PC-3 (cell line): ENCODE measurements at places on chromosomes 1 and 21. TPM values are rescaled to one million over a fixed set of nuclear protein-coding genes. Genes with fewer than 3 reads are reported as not detected.
A peak's percentile ranks its signal among the peaks of the same experiment; 100 is the strongest.

DNA sequence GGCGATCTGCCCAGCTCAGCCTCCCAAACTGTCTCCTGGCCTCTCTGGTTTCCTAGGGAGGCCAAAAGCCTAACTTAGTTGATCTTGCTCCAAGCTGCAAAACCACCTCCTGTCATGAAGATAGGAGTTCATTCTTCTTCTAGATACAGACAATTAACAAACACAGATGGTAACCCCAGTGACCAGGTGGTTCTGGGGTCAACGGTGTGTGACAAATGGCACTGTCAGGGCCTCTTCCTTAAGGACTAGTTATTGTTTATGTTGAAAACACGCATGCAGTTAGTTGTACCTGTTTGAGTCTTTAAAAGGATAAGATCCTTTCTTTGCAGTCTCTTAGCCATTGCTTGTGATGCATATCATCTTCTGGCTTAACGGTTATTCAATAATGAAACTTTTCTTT, 4.6 kb upstream of the UMODL1 start:
- DNase-seq, result no peak
- no peak overlapping the region for H3K4me3 ChIP-seq
- H3K4me1 ChIP-seq, result peaks cover 7% of the 10 kb centered on the region; the same call in 1 of the 2 replicates
- H3K36me3 ChIP-seq, result no peaks in the 10 kb centered on the region
- H3K27ac ChIP-seq, result no peak overlapping the region

DNA sequence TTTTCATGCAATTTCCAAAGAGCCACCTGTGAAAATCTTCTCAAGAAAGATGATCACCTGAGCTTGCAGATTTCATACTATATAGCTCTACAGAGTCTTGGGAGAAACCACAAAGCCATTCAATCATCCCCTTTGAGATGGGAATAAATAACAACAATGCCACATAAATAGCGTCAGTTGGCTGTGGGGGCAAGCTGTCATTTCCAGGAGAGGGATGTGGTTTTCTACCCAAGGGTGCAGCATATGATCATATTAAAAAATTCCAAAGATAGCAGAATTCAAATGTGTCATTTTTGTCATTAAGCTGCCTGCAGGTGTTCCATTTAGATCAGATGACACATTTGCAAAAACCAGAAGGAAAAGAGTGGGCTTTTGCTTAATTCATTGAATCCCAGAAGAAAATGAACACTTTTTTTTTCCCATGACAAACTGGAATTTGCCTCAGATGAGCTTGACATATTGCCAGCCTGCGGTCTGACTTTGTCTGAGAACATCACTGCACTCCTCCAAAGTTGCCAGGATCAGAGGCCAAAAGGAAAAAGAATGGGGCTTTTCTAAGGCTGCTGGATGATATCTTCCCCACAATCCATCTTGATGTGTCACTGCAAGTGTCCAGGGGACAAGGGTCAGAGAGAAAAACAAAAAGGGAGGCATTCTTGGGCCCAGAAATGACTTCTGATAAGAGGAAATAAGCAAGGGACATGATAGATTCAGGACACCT, 314.1 kb upstream of the USP25 start:
- H3K4me3 ChIP-seq, result no peak overlapping the region
- no peaks in the 10 kb centered on the region for H3K4me1 ChIP-seq
- DNase-seq, result no peak
- H3K27me3 ChIP-seq, result no peaks in the 10 kb centered on the region
- H3K36me3 ChIP-seq, result no peaks in the 10 kb centered on the region

- peak; percentile 68 for DNase-seq
- H3K36me3 ChIP-seq, result peaks cover 24% of the 10 kb centered on the region; the same call in 1 of the 2 replicates
- H3K27ac ChIP-seq, result no peak overlapping the region
- H3K27me3 ChIP-seq, result no peaks in the 10 kb centered on the region
- no peak overlapping the region for H3K4me3 ChIP-seq
Observed at GRCh38 chr1:214332946-214333798, 52.2 kb downstream of the SMYD2 start.

DNA sequence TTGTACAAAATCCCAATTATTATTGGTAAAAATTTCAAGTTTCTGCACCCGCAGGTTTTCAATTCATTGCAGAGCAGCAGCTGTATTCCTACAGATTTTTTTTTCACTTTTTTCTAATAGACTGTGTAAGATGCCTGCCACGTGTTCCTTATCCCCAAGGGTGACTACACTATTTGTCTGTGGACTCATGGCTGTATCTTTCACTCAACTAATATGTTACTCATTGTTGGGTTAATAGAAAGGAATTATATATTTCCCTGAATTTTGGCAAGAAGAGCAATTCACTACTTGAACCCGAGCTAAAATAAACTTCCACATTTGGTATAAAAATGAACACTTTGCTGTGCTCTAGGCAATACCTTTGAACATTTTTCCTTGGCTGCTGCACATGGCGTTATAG, 158.7 kb downstream of the NCAM2 start:
- H3K27me3 ChIP-seq, result no peaks in the 10 kb centered on the region
- no peak overlapping the region for H3K4me3 ChIP-seq
- H3K36me3 ChIP-seq, result no peaks in the 10 kb centered on the region
- no peak for DNase-seq

The NTMT2 gene
- not detected in 2 replicates for total RNA-seq

- H3K4me3 ChIP-seq, result no peak overlapping the region
- peaks cover 20% of the 10 kb centered on the region for H3K4me1 ChIP-seq
- H3K36me3 ChIP-seq, result no peaks in the 10 kb centered on the region
- H3K27me3 ChIP-seq, result no peaks in the 10 kb centered on the region
- H3K27ac ChIP-seq, result no peak overlapping the region
Observed at GRCh38 chr1:19365721-19366120, 53.6 kb downstream of the SLC66A1 start.

The GBP1 gene
- 1.0 and 1.2 TPM in 2 replicates for total RNA-seq

DNA sequence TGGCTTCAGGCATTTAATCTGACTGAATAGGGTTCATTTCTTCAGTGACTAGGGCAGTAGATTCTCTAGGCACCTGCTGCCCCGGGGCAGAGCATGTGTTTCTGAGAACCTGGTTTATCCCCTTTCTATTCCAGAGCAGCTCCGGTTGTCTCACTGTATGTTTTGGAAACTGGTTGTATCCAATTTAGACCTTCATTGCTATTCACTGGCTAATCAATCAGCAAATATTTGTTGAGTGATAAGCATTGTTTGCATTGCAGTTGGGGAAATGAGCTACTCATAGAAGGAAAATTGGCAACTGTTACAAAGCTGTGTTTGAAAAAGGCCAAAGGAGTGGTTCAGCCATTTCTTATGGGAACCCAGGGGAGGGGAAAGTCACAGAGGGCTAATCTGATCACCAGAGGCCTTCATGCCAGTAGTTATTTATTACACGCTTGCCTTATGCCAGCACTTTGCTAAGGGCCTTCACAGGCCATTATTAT, 2.9 kb downstream of the QSOX1 start:
- peak overlapping the region; percentile 99 for H3K4me3 ChIP-seq
- H3K36me3 ChIP-seq, result peaks cover 30% of the 10 kb centered on the region
- peak; percentile 91 for DNase-seq
- peaks cover 44% of the 10 kb centered on the region for H3K4me1 ChIP-seq
- H3K27ac ChIP-seq, result peak overlapping the region; percentile 99
- no peaks in the 10 kb centered on the region for H3K27me3 ChIP-seq

- H3K4me1 ChIP-seq, result no peaks in the 10 kb centered on the region
- H3K27ac ChIP-seq, result no peak overlapping the region
- no peaks in the 10 kb centered on the region for H3K36me3 ChIP-seq
- H3K27me3 ChIP-seq, result no peaks in the 10 kb centered on the region
- no peak overlapping the region for H3K4me3 ChIP-seq
- no peak for DNase-seq
Observed at GRCh38 chr1:53390261-53390660, 62.4 kb upstream of the LRP8 start.

The POU3F1 gene
- not detected in 2 replicates for total RNA-seq

DNA sequence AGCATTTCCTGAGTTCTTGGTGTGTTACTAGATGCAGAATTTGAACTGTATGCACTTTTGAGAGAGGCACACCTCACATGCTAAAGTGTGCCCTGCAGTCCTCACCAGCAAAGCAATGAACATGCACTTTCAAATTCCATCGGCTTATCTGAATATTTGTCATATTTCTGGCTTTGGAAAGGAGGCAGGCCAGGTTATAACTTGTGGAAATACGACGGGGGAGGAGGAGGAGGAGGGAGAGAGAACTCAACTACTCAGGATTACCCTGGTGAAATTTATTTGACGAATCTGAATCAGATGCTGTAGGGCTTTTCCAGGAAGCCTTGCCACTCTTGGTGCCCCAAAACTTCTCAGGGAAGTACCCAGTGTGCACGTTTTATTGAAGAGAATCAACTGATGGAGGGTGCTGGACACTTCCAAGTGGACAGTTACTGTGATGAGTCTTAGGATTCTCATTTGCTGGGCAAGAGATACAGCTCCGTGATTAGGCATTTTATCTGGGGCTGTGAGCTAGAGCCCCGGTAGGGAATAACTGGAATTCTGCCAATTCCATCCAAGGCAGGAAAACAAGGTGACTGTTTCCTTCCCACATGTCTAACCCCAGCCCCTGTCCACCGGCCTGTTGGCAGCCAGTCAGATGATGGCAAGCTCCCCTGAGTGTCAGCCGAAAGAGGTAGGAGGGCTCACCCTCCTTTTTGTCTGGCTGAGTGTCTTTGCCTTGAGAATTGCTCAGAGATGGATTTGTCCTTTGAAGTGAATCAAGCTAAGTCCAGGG, 3.8 kb downstream of the PDPN start:
- no peak overlapping the region for H3K4me3 ChIP-seq
- H3K36me3 ChIP-seq, result no peaks in the 10 kb centered on the region
- H3K27me3 ChIP-seq, result peaks cover 41% of the 10 kb centered on the region

DNA sequence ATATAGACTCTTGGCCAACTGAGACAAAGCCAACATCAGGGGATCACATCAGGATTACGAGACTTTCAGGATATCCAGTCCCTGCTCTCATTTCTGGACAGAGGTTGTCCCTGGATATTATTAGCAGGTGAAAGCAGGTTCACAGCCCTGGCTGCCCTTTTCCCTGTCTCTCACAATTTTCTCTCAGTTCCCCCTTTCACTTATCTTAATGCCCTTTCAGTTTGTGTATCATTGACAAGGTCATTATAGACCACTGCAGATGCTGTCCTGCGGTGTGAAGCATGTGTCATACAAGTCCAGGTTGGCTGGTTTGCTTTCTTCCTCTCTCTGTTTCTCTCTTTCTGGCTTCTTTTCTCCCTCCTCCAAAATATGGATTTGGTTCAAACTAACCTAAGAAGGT, 2.1 kb upstream of the KLHDC9 start:
- H3K27ac ChIP-seq, result no peak overlapping the region
- no peaks in the 10 kb centered on the region for H3K27me3 ChIP-seq
- DNase-seq, result no peak
- H3K36me3 ChIP-seq, result peaks cover 10% of the 10 kb centered on the region; the same call in 1 of the 2 replicates
- no peak overlapping the region for H3K4me3 ChIP-seq

DNA sequence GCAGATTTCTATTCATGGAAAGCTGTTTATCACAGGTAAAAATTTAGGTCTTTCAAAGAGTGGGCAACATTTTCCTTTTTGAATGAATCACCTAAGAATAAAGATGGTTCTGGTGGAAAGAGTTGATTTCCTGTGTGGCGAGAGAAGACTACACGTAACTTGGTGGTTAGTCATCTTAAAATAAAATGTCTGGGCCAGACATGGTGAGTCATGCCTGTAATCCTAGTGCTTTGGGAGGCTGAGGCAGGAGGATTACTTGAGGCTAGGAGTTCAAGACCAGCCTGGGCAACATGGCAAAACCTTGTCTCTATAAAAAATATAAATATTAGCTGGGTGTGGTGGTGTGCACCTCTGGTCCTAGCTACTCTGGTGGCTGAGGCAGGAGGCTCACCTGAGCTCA, 65.7 kb downstream of the DISP1 start:
- no peaks in the 10 kb centered on the region for H3K36me3 ChIP-seq
- H3K4me1 ChIP-seq, result peaks cover 5% of the 10 kb centered on the region; the same call in 1 of the 2 replicates
- H3K4me3 ChIP-seq, result no peak overlapping the region
- H3K27me3 ChIP-seq, result no peaks in the 10 kb centered on the region
- H3K27ac ChIP-seq, result peak overlapping the region; percentile 8; the same call in 1 of the 2 replicates

GRCh38 chr1:172343240-172344160, 77.0 kb upstream of the C1orf105 start:
- no peaks in the 10 kb centered on the region for H3K27me3 ChIP-seq
- no peaks in the 10 kb centered on the region for H3K36me3 ChIP-seq
- H3K27ac ChIP-seq, result peak overlapping the region; percentile 70
- peaks cover 24% of the 10 kb centered on the region for H3K4me1 ChIP-seq
- DNase-seq, result peak; percentile 85

GRCh38 chr1:165112260-165112659, 244.3 kb downstream of the LMX1A start:
- no peak for DNase-seq
- H3K4me1 ChIP-seq, result peaks cover 12% of the 10 kb centered on the region
- no peaks in the 10 kb centered on the region for H3K36me3 ChIP-seq

The SPRR5 gene
- total RNA-seq, result not detected in 2 replicates

The CRNN gene
- total RNA-seq, result not detected in 2 replicates

DNA sequence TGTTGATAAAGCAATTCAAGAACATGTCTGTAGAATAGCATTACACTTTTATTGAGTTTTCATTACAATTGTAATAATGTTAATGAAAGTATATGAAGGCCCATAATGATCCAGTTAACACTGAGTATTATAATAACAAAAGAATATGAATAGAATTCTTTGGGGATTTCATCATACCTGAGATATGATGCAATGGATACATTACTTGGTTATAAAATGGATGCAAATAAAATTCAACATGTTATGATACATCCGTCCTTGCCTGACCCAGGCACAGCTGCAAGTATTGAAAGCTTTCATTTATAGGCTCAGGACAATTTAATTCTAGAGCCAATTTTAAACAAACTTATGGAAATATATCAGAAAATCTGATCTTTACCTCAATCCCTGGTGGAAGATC, 8.2 kb upstream of the KCNA3 start:
- no peaks in the 10 kb centered on the region for H3K36me3 ChIP-seq
- H3K27ac ChIP-seq, result no peak overlapping the region
- no peak for DNase-seq
- H3K4me3 ChIP-seq, result no peak overlapping the region
- H3K4me1 ChIP-seq, result peaks cover 12% of the 10 kb centered on the region

- H3K4me3 ChIP-seq, result no peak overlapping the region
- H3K27ac ChIP-seq, result no peak overlapping the region
- no peaks in the 10 kb centered on the region for H3K27me3 ChIP-seq
- no peaks in the 10 kb centered on the region for H3K4me1 ChIP-seq
- no peak for DNase-seq
Observed at GRCh38 chr1:50893466-50893865, 66.6 kb downstream of the FAF1 start.

GRCh38 chr1:183435497-183435896, 17.3 kb upstream of the NMNAT2 start:
- no peak overlapping the region for H3K27ac ChIP-seq
- no peaks in the 10 kb centered on the region for H3K27me3 ChIP-seq
- peaks cover 22% of the 10 kb centered on the region for H3K4me1 ChIP-seq
- DNase-seq, result no peak
- no peaks in the 10 kb centered on the region for H3K36me3 ChIP-seq

The CFAP107 gene
- not detected in 2 replicates for total RNA-seq

The ZMPSTE24 gene
- 68.7 and 76.1 TPM in 2 replicates for total RNA-seq

The BSND gene
- total RNA-seq, result not detected in 2 replicates

- no peak for DNase-seq
- H3K27ac ChIP-seq, result no peak within 1 kb of the TSS
- H3K4me1 ChIP-seq, result no peaks in the 10 kb centered on the region
- H3K27me3 ChIP-seq, result no peaks in the 10 kb centered on the region
- H3K36me3 ChIP-seq, result no peaks in the 10 kb centered on the region; the same call in 1 of the 2 replicates
Observed at GRCh38 chr1:41021526-41022308, at the start of gene SLFNL1. Gene SLFNL1 (minus strand): TSS chr1:41021725. CDS start chr1:41020660, 1,065 bp downstream.
